Fibroblast of skin of abdomen (primary cell): ENCODE measurements at places on chromosomes 12 and 14.

GRCh38 chr14:99003646-99004045 lies 268.4 kb downstream of the BCL11B start:
- no peak for DNase-seq

- DNase-seq = peak; percentile 33
Measured at GRCh38 chr14:53109105-53110041, 43.8 kb downstream of the DDHD1 start.

DNA sequence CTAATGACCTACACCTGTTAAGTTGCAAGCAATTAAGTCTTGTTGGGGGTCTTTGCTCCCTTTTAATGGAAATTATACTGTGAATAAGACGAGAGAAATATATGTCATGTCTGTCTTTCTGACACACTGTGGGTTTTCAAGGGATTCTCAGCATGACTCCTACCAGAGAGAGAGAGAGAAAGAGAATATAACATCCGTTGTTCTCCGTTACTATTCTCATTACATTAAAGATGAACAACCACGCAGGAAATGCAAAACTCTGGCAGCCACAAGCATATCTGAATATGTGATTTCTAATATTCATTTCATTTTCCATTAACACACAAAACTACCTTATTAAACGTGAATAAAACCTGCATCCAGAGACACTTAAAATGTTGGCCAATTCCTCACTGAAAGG lies 67.3 kb upstream of the EGLN3 start:
- DNase-seq = no peak

DNA sequence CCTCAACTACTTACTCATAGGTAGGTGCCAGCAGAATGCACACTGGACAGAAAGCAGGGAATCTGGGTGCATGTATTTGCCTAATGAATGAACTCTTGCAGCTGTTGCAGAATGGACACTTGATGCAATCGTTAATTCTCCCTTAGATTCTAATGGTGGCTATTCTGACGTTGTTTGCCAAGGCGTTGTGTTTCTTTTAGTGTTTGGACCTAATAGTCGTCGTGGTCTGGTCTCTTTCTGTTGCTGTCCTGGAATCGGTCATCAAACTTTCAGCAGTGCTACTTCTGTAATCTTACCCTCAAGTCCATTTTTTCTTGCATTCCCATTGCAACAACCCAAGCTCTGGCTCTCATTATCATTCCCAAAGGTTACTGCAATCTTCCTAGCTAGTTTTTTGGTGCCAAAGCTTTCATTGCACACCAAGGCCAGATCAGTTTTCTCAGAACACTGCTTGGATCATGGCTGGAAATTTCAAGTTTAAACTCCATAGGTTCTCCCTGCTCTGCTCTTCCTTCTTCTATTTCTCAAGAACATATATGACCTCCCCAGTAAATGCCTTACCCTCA lies 31.3 kb downstream of the BMP4 start:
- DNase-seq = peak; percentile 46

DNA sequence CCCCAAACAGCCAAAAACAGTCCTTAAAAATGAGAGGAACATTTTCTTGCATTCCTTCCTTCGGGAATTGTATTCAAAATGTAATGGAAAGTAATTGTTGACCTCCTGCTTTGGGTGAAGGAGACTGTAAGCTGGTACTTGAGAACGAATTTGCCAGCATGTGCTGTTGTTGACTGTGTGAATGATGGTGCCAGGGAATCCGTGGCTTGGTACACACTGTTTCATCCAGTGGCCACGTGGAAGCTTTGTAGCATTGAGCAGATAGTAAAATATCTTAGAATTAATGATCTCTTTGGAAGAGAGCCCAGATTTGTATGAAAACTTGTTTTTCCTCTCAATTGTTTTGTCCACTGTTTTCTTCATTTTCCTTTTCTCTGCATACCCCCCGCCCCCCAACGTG lies 1.7 kb downstream of the ASCL4 start:
- no peak for DNase-seq

DNA sequence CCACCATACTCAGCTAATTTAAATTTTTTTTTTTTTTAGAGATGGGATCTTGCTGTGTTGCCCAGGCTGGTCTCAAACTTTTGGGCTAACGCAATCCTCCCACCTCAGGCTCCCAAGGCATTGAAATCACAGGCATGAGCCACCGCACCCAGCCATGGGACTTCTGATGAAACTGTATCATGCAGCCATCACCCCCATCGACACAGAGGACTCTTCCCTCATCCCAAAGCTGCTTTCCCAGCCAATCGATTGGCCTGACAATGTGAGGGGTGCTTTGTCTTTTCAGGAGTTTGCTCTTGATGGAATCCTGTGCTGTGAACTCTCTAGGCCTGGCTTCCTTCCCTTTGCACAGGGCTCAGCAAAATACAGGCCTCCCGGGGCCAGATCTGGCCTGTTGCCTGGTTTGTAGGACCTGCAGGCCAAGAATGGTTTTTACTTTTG lies 59.6 kb upstream of the NCOR2 start:
- peak; percentile 41 for DNase-seq

GRCh38 chr14:104268725-104269436 lies 130.5 kb downstream of the KIF26A start:
- no peak for DNase-seq

DNA sequence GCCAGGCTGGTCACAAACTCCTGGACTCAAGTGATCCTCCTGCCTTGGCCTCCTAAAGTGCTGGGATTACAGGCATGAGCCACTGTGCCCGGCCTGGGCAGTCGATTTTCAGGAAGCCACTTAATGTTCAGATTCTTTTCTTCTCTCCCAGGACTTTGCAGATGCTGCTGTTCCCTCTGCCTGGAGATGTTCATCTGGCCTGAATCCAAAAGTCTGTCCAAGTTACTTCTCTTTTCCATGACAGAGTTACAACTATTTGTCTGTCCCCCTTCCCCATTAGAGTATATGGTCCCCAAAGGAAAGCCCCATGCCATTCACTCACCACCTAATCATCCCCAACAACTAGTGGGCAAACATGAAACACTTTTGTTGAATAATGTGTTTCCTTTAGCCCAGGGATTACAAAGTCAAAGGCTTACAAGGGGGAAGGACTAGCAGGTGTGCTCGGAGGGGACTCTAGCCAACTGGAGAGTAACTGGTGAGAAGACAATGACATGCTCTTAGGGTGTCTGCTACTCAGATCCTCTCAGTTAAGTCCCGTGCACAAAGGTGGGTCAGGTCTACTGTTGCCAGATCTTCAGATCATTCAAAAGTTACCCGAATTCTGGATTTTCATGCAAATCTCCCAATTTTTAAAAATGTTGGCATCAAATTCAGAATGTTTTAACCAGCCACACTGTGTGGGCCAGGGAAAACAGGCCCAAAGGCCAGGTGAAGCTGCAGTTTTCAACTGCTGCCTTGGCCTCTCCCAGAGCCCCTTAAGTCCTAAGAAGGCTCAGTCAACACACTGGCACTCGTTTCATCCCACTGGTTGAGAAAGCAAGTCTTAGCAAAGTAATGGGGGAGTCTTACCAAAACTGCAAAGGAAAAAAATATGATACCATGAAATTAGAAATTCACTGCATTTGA lies 29.6 kb downstream of the NUDT4 start:
- DNase-seq = no peak

DNA sequence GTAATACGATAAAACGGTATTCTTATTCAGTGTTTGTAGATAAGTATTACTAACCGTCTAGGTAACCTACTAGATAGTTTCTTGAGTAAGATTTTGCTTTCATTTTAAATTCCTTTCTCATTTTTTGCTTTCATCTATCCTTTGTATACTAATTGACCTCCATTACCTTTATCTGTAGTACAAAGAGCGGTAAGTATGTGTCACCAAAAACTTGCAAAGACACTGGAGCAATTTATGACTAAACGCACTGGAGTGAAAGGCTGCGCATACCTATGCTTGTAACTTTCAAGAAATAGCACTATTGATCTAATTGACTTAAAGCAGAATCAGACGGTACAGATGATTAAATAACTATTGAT lies 1.7 kb downstream of the ARHGAP5 start:
- DNase-seq = no peak

DNA sequence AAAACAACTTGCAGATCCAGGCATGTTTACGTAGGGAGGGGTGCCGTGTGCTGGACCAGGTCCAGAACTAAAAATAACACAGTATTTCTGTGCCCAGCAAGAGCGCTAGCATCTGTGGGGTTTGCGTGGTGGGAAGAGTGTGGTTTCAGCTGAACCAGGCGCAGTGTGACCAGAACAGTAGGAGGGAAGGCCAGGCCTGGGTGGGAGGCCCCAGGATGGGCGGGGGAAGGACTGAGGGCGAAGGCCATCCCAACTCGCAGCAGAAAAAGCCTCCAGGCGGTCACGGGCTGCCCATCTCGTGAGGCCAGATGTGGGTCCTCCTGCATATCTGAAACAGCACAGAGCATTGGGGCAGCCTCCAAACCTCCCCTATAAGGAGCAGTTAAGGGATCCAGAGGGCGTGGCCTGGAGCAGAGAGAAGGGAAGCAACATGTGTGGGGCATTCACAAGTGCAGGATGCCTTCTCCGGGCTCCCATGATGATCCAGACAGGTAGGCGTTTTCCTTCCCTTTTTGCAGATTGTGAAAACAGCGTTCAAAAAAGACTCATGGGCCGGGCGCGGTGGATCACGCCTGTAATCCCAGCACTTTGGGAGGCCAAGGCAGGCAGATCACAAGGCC lies 17.8 kb upstream of the CD9 start:
- DNase-seq = peak; percentile 54

DNA sequence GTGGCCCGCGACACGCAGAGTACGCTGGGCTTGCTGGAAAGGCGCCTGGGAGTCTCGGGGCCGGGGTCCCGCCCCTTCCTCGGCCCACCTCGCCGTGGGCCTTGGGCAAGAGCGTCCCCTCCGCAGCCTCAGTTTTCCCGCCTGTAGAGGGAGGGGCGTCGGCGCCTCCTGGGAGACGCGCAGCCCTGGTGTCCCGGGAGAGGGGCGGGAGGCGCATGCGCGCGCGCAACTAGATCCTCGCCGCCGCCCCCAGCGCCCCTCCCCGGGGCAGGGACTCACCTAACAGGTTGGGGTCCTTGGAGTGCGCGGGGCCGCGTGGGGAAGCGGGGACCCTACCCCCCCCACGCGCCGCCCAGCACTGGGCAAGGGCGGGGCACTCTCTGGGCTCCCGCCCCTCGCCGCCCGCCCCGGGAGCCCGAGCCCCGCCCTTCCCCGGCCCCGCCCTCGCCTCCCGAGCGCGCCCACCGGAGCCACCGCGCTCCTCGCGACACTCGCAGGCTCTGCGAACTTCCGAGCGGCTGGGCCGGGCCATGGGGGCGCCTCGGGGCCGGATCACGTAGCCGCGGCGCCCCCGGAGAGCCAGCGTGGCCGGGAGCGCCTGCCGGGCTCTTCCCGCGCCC lies at the start of gene KIF26A:
Gene KIF26A (plus strand): TSS at position 490 of the 620 bp plus-strand sequence. CDS start 136 bp downstream, outside the sequence.
- peak; percentile 28 for DNase-seq

- no peak for DNase-seq
Measured at GRCh38 chr12:28320353-28320752, 130.1 kb downstream of the CCDC91 start.

GRCh38 chr14:40221428-40221827 lies 789.2 kb upstream of the FBXO33 start:
- no peak for DNase-seq

DNA sequence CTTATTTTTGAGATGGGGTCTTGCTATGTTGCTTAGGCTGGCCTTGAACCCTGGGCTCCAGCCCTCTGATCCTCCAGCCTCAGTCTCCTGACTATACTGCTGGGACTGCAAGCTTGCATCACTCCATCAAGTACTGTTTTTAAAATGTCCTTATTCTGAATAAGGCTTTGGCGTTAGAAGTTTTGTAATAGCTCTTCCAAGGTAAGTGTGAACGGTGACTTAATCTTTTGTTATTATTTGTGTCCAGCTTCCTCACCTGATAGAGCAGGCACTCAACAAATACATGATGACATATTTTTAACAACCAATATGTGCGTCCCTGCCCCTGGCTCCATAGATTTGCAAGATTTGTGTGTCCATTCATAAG lies 1.4 kb downstream of the C1RL start:
- DNase-seq = no peak

GRCh38 chr14:90543876-90544275 lies 147.0 kb downstream of the CALM1 start:
- DNase-seq = no peak

- DNase-seq = no peak
Measured at GRCh38 chr12:7485095-7485494, 18.5 kb downstream of the CD163 start.

- DNase-seq = no peak
Measured at GRCh38 chr12:38898001-38898684, 7.2 kb downstream of the CPNE8 start.

DNA sequence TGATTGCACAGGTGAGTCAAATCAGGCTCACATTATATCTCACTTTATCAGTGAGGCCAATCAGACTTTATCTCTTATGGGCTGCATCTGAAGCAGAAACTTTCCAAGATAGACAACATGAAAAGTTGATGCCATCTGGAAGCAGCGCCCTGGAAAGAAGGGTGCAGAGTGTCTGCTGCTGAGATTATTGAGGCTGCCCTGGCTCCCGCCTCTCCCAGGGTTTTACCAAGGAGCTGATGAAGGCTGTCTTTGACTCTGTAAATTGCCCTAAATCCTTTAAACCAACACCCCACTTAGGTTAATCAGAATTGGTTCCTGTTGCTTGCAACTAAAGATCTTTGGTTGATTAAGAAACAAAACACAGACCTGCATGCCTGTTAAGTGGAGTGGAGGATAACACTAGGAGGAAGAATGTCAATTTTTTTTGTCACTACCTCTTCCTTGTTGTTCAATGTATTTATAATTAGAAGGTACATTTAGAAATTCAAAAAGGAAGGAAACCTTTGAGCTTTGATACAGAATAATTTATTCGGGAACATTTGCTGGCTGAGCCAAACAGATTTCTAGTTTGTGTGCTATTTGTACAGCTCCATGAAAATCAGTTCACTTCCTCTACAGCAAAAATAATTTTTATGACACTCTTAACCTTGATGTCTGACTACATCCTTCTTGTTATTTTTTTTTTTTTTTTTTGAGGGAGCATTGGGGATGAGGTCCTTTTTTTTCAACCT lies 104.1 kb downstream of the VEZT start:
- DNase-seq = no peak
